ENCODE measurements at places on chromosomes 5 and 9.

- DNase-seq: no peak
Measured at GRCh38 chr9:18864516-18864915, 168.5 kb downstream of the SAXO1 start.

DNA sequence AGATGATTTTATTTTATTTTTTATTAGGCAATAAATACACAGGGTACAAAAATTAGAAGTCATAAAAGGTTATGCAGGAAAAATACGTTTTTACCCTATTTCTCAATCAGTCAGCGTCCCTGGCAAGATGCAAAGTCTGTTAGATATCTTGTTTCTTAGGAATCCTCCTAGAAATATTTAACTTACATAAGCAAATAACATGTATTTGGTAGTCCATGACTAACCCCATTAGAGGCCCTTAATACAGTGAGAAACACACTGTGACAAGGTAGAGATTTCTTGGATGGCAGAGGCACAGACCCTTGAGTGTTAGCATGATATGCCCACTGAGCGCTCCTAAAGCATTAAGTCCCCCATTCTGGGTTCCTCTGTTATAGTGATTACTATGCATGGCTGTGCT, 121.2 kb upstream of the ADAMTSL1 start:
- no peak for DNase-seq

DNA sequence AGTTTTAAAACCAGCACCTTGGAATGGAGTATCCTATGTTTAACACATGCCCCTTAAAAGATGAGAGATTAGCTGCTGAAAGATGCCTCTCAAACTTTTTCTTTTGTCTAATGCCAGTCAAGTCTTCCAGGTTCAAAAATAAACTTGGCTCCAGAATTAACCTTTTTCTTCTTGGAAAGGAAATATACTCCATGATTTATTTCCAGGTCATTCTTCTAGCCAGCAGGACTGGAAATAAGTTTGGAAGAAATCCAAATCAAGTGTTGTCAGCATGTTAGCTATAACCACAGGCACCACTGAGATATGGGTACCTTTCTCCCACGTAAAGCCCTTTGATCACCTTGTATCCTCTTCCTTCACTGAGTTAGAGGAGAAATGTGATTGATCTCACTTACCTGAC, 56.1 kb downstream of the NLN start:
- DNase-seq: no peak

DNA sequence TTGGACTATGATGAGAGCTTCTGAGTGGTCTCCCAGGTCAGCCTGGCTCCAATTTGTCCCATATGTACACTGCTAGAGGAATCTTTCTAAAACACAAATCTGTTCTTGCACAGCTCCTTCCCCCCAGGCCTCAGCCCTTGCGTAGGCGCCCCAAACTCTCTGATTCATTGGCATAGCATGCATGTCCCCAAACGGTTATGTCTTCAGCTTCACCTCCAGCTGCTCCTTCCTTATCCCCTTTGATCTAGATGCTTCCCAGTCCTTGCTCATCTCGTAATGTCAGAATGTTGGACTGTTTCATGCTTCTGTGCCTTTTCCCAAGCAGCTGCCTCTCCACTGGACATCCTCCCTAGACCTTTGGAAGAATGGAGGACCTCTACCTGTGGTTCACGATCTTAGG, 60.1 kb upstream of the BASP1 start:
- DNase-seq: no peak

DNA sequence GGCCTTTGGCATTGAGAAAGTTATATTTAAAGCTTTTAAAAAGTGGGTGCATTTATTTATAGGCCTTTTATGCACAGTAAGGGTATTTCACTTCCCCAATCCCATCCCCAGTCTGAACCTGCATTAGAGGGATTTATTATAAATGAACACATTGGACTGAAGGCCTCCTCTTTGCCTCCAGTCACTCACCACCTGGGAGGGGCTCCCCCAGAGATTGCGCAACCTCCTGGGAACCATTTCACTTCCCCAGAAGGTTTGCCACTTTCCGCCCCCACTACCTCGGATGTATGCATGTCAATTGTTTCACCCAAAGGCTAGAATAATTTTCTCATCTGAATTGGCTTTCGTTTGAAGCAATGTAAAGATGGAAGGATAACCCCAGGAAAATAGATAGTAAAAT, 29.8 kb upstream of the VCAN start:
- no peak for DNase-seq

GRCh38 chr5:132526974-132527564, 16.3 kb downstream of the IL5 start:
- no peak for DNase-seq

- peak; percentile 90 for DNase-seq
Measured at GRCh38 chr5:132500931-132501628, 10.5 kb upstream of the IRF1 start.

DNA sequence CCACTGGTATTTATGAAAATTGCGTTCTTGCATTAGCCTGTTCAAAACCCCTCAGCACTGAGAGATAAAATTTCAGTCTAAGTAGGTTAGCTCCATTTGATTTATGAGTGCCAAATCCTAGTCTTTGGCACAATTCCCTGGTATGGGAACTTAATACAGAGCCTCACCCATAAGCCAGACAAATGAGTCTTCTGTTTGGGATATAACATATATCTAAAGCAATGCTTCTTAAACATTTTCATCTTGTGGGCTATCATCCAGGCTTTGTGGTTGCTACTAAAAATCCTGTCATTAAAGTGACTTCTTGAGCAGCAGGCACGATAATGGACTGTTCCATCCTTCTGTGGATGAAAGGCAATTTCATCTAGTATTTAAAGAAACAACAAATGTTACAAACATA, 419.5 kb upstream of the ACTBL2 start:
- DNase-seq: no peak

- DNase-seq: no peak
Measured at GRCh38 chr9:71733176-71733575, 35.1 kb downstream of the CEMIP2 start.

DNA sequence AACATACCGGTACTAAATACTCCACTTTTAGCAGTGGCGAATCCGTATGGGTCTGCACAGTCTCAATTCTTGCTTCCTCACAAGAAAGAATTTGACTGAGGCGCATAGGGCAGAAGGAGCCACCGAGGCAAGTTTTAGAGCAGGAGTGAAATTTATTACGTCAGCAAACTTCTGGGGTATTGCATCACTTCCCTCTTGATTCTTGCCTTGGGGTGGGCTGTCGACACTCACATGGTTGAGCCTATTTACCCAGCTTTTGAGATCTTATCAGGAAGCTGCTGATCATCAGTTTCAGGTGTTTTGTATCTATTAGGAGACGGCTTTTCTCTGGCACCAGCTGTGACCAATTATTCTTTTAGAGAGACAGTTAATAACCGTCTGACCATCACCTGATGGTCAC, 111.5 kb upstream of the CCNH start:
- DNase-seq: no peak

GRCh38 chr9:87309236-87309635, 188.4 kb upstream of the DAPK1 start:
- no peak for DNase-seq

DNA sequence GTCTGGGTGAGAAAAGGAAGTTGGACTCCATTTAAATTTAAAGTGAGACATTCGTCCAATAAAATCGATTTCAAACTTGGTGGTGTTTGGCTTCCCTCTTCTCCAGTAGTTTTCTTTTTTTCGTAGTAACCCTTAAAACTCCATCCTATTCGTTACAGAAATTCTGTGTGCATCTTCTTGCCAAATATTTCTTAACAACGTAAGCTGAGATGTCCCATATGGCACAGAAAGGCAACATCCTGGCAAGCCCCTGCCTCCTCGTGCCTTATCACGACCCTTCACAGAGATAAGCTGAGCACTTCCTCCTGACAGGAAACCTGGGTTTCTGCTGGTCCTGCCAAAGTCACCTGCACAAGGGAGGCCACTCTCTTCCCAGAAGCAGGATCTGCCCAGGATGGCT, 11.8 kb upstream of the ADAMTS2 start:
- no peak for DNase-seq

DNA sequence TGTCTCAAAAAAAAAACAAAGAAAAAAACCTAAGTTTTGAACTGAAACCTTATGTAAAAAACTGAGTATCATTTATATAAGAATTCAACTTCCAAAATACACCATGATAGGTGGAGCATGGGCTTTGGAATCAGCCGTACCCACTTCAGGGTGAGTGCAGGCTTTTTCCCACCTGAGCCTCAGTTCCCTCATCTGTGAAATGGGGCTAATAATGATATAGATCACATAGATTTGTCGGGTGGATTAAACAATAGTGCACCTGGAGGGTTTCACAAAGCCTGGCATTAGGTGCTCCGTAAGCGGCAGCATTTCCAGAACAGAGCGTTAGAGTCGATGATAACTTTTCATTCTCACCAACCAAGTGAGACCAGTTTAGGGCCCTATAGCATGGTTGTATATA, 91.9 kb downstream of the CYFIP2 start:
- no peak for DNase-seq

DNA sequence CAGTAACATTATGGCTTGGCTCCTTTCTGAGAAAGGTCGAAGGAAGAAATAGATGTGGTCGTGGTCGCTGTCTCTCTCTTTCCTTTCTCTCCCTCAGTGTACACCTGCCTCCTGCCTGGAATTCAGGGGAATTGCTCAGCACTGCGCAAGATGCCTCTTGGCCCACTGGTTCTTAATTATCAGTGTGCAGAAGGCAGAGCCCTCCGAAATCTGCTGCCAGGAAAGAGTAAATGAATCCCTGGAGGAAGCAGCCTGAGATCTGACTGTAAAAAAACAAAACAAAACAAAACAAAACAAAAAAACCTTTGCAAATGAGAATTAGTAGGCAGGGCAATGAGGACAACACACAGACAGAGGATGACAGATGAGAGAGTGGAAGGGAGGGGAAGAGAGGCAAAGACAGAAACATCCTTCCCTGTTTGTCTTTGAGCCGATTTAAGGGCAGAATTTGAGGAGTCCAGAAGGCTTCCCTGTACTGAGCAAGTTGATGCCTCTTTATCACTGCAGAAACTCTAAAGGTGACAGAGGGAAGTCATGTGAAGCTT, 113.8 kb upstream of the PUM3 start:
- no peak for DNase-seq

- DNase-seq: no peak
Measured at GRCh38 chr5:105501315-105501714, 1938.7 kb upstream of the NUDT12 start.

GRCh38 chr5:113124265-113124664, 147.7 kb downstream of the DCP2 start:
- no peak for DNase-seq

- no peak for DNase-seq
Measured at GRCh38 chr9:136723362-136723976, 11.1 kb downstream of the DIPK1B start.

- DNase-seq: no peak
Measured at GRCh38 chr9:8262625-8263622, 463.3 kb upstream of the DMAC1 start.

DNA sequence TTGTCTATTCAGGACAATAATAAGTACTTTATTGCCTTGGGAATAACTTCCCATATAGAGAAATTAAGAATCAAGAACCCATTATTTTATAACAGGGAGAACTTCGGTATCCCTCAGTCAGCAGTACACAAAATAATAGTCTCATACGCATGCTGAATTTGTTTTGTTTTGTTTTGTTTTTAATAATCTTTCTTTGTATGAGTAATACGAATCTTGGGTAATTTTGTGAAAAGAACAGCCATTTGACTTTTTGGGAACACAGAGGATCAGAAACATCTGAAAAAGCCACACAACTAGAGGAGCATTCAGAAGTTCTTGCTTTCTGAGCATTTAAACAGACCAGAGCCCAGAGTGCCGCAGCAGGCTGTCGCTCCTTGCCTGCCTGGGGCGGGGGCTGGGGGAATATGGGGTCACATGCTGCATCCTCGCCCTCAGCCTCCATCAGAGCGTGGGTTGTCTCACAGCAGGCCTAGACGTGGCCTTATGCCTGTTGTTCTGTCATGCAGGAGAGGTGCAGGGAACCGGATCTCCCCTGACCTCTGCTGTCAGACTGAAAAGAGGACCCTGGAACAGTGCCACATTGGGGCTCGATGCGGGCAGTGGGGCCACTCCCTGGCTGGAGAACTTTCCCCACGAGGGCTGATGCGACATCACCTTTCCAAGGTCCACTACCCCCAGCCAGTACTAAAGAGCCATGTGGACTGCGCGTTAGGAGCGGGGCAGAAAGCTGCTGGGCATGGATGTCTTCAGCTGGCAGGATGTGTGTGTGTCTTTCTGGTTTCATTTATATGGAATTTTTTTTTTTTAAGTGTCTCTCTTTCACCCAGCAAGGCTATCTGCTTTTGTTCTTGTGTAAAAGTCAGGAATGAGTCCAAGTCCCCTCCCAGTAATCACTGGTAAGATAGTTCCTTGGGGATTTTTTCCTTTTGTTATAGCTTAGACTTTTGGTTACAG, 133.4 kb upstream of the OTULINL start:
- no peak for DNase-seq

DNA sequence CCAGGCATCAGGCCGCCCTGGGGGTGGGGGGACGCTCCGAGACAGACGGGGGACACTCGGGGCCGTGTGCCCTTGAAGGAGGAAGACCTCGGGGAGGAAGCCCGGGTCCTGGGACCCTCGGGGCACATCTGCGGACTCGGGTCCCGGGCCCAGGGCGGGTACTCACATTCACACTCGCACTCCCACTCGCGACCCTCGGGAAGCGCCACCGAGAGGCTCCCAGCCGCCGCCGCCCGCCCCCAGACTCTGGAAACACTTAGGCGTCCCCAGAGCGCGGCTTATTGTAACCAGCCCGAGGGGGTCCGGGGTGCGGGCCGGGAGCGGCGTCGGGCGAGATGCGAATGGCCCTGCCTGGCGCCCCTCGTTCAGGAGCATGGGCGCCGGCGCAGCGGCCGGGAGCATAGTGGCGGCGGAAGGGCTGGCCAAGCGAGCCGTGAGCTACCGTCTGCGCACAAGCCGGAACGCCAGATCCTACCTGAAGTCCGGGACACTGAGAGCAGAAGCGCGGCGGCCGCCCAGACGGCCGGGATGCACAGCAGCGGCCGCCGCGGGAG, 559 bp downstream of the ROR2 start:
- DNase-seq: no peak

DNA sequence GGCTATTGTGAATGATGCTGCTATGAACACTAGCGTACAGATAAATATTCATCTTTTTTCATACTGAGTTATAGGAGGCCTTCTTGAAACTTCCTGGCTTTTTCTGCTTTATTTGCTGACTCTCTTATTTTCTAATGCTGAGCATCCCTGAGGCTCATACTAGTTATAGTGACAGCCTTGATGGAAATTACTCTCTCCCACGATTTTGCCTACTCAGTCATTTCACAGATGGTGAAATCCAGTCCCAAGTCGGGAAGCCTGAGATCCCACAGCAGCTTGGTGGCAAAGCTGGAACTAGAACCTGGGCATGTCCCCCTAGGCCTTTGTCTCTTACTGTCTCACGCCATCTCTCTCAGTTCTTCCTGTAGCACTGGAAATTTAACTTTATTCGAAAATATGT, 22.4 kb downstream of the NANS start:
- no peak for DNase-seq

DNA sequence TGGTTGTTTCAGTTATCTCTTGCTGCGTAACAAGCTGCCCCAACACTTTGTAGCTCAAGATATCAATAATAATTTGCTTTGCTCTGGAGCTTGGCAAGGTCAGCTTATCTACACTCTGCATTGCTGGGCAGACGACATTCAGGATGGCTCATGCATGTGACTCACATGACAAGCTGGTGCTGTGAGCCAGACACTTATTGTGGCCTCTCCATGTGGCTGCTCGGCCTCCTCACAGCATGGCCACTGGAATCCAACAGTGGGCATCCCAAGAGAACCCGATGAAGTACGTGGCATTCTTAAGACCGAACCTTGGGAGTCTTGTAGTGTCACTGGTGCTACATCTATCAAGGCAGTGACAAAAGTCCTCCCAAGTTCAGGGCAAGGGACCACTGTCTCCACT, 94.2 kb upstream of the MVB12B start:
- DNase-seq: peak; percentile 0

- DNase-seq: no peak
Measured at GRCh38 chr5:156482818-156483217, 155.9 kb downstream of the SGCD start.

Data from lower leg skin (tissue), 4 donors.